ENCODE measurements at places on chromosomes 2 and 18.
A peak's percentile ranks its signal among the peaks of the same experiment; 100 is the strongest.

DNA sequence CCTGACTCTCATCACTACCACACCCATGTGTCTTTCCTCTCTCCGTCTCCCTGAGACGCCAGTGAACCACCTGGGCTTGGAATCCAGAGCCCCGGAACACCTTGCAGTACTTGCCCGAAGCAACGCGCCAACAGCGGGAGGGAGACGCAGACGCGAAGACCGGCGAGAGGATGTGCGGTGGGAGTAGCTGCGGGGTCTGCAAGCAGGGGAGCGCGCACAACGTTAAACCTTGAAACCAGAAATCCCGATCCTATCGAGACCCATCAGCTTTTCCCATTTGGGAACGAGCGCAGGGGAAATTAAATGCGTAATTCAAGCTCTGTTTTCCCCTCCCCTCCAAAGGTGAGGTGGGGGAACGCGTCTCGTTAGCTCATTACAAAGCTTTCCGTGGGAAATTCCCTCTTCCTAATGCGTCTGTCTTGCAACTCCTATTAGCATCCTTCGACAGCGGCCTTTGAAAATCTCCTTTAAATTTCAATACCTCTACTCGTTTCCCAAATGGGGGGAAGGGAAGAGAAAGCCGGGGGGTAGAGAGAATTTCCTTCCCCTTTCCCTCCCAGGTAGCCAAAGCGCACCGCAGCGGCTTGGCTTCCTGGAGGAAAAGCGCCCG is 421 bp upstream of the CNTNAP5 start:
- peak; percentile 53 for DNase-seq

- DNase-seq = no peak
These were observed 138.2 kb downstream of the TMEM131 start for GRCh38 chr2:97857553-97857952.

DNA sequence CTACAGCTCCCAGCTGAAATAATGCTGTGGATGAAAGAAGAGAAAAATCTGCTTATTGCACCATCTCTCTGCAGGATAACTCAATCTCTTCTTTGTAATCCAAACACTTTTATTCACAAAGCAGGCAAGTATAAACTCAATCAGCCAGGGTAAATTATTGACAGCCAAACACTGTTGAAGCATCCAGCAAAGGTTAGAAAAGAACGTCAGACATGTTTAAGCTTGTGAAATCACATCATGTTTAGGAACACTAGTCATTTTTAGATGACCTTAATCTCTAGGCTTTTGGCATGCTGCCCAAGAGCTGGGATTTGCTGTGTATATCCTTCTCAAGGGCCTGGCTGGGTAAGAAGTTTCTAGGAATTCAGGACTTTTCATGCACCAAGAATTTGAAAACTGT is 1148.1 kb upstream of the FANCL start:
- DNase-seq = peak; percentile 1

- DNase-seq = no peak
These were observed 281.8 kb downstream of the CLIP4 start for GRCh38 chr2:29397039-29397438.

GRCh38 chr2:177728399-177728765 is 335.8 kb downstream of the AGPS start:
- no peak for DNase-seq

Measured in COR-L47 (cell line).